ENCODE measurements at places on chromosomes 13 and 19. TPM values are rescaled to one million over a fixed set of nuclear protein-coding genes. Genes with fewer than 3 reads are reported as not detected.

GRCh38 chr19:42427313-42427712 lies at the start of gene LIPE:
TSS of gene LIPE (minus strand) at chr19:42427388. CDS start at chr19:42427149, 239 bp downstream.
- no peak for DNase-seq

GRCh38 chr13:92682832-92683517 lies 543.6 kb upstream of the GPC6 start:
- no peak for DNase-seq

DNA sequence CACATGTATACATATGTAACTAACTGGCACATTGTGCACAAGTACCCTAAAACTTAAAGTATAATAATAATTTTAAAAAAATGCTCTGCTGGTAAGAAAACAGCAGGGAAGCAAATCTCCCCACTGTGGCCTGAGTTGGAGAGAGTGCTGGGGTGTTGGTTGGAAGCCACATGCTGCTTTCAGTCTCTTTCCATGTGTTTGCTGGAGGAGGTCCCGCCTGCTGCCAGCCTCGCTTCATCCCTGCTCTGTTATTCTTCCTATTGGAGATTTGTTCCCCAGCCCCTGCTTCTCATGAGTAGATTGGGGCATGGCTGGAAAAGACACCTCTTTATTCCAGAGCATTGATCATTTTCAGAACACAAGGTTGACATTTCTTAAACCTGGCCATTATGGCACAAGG lies 230.5 kb downstream of the FGF9 start:
- DNase-seq, result no peak

DNA sequence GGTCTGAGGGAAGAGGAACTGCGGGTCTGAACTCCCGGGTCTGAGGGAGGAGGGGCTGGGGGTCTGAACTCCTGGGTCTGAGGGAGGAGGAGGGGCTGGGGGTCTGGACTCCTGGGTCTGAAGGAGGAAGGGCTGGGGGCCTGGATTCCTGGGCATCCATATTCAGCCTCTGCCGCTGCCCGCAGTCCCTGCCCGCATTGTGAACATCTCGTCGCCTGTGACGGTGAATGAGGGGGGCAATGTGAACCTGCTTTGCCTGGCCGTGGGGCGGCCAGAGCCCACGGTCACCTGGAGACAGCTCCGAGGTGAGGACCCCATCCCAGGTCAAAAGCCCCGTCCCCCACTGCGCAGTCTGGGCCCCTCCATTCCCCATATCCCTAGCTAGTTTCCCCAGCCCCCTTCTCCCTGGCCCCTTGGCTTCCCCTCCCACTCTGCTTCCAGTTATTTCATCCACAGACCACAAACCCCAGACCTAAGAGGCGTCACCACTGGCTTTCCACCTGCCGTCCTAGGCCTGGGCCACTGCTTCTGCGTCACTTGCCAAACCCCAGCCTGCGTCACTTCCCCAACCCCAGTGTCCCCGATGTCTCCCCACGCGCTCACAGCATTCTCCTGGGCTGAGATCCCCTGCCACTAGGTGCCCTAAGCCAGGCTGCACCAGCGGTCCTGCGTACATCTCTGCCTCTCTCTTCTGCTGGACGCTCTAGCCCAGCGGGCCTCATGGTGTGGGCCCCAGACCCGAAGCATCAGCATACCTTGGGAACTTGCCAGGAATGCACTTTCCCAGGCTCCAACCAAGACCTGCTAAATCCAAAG lies 13.9 kb downstream of the IGLON5 start:
- no peak for DNase-seq

DNA sequence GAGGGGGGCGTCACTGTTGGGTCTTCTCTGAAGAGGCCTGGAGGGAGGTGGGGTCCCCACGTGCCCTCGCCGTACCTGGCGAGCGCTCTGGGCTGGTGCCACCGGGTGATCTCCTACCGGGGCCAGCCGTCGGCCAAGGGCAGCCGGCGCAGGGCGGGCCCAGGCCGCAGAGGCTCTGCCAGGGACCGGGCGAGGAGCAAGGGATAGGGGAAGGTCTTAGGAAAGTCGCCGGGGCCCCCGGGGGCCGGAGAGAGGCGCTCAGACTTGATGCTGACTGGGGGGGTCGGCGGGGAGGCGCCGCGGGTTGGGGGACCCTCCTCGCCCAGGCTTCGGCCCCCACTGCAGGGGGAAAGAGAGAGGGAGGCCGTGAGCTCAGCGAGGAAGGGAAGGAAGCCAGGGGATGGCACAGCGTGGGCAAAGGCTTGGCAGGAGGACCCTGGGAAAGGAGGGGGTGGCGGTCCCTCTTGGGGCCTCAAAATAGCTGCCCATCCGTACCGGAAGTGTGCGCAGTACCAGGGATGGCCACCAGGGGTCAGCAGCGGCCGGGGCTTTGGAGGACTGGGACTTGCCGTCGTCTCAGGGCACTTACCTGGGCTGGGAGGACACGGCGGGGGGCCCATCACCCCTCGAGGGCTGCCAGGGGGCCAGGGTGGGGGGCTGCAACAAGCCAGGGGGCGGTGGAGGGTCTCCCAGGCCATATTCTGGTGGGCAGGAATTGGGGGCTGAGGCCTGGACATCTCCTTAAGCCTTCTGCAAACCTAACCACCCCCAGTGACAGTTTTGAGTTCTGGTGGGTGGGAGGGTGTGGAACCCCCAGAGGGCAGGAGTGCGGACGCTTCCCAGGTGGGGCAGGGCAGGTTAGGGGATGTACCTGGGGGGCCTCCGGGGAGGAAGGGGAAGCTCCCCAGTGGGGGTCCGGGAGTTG lies 7.7 kb upstream of the TMEM161A start:
- no peak for DNase-seq

GRCh38 chr19:49520705-49521319 lies 7.0 kb upstream of the RCN3 start:
- no peak for DNase-seq

DNA sequence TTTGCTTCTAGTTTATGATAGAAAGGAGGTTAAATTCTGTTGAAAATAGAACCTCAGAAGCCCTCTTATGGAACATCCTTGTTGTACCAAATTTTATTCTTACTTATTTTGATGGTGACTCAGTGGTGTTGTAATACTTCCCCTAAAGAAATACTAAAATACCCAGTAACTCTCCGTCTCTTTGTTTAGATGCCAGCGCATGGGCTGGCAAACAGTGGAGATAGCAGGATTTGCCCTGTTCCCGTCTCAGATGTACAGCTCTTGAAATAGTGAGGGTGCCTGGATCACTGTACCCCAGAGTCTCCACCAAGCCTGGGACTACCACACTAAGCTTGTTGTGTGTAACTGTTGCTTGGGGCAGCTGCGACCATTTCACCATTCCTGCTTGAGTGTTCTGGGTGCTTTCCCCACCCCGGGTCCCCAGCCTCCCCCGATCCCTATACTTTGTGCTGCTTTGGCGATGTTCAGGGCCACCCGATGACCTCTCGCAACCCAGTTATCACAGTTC lies 67.0 kb upstream of the TEX29 start:
- no peak for DNase-seq

GRCh38 chr13:90416519-90416918 lies 931.0 kb upstream of the MIR17HG start:
- peak; percentile 18 for DNase-seq

GRCh38 chr19:3190470-3190770 lies 4.7 kb downstream of the NCLN start:
- DNase-seq, result no peak

GRCh38 chr19:58558066-58558622 lies at the start of gene UBE2M:
TSS of gene UBE2M (minus strand) at chr19:58558611. CDS start at chr19:58558381, 230 bp downstream.
- no peak for DNase-seq

DNA sequence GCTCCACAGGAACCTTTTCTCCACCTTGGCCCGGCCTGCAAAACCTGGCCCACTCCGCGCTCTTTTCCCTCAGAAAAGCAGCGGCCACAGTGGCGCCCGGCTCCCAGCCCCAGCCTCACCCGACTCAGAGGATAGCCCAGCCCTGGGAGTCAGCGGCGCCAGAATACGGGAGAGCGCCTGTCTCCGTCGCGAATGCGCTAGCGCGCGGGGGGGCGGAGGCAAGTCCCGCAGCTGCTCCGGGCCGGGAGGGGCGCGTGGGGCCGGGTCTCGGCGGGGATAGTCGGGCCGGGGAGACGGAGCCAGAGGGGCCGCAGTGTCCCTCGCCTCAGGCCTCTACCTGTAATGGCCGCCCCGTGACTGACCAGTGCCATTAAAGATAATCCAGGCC lies at the start of gene ZFP30:
Gene ZFP30 (minus strand): TSS at position 165 of the 388 bp plus-strand sequence. CDS start 7,643 bp downstream, outside the sequence.
- DNase-seq, result no peak

GRCh38 chr19:13079542-13079986 lies 23.1 kb downstream of the LYL1 start:
- no peak for DNase-seq

GRCh38 chr19:13104360-13104847 lies 1.7 kb upstream of the LYL1 start:
- no peak for DNase-seq

ZNF221 gene
- total RNA-seq, result 2.5 TPM

TMPRSS9 gene
- total RNA-seq, result not detected

ZNF253 gene
- total RNA-seq, result 8.1 TPM

CEACAM20 gene
- not detected for total RNA-seq

ZNF416 gene
- total RNA-seq, result 2.0 TPM

ENOX1 gene
- total RNA-seq, result 0.17 TPM

ZNF616 gene
- total RNA-seq, result 3.5 TPM

PLIN4 gene
- total RNA-seq, result not detected

ZIC2 gene
- not detected for total RNA-seq

CALR3 gene
- total RNA-seq, result not detected

TLE6 gene
- 1.0 TPM for total RNA-seq

PINLYP gene
- total RNA-seq, result 0.43 TPM

DKKL1 gene
- 1.3 TPM for total RNA-seq
